ENCODE measurements at places on chromosomes 16 and 17.
A peak's percentile ranks its signal among the peaks of the same experiment; 100 is the strongest.

- DNase-seq = no peak
Measured at GRCh38 chr16:54030451-54030850, 256.1 kb downstream of the IRX3 start.

DNA sequence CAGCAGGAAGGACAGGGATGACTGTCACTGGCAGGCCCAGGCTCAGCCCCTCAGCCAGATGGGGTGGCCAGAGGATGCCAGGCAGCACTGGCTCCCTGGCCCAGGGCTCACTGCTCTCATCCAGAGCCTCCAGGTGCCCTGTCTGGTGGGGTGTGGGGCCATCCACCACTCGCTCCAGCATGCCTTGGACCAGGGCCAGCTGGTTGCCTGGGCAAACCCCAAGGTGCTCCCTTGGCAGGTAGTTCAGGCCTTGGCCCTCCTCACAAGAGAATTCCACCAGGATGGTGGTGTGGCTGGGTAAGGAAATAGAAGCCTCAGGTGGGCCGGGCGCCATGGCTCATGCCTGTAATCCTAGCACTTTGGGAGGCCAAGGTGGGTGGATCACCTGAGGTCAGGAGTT, 29.4 kb downstream of the LGALS9 start:
- no peak for DNase-seq

DNA sequence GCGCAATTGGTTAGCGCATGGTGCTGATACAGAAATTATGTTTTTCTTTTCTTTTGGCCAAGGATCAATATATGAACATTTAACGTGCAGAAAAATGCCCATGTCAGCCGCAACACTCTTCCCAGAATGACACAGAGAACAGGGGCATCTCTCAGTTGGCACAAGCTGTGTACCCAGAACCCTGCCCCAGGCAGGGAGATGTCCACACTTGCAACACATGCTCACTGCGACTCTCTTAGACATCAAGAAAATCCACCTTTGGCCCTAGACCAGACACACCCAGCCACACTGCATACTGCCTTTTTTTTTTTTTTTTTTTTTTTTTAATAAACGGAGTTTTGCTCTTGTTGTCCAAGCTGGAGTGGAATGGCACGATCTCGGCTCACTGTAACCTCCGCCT, 17.0 kb downstream of the PITPNA start:
- no peak for DNase-seq

DNA sequence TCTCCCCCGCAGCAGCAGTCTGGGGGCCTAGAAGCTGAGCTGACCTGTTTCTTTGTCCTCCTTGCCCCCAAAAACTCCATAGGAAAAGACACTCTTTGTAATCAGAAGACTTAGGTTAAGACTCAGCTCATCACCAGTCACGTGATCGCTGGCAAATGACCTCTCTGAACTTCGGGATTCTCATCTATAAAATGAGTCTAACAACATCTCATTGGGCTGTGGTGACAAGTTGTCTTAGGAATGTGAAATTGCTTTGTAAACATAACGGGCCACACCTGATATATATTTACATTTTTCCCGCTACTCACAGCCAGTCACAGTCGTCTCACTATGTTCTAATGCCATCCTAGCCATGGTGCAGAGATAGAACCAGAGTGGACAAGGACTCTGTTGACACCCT, 86.0 kb upstream of the LHX1 start:
- DNase-seq = no peak

- DNase-seq = no peak
Measured at GRCh38 chr16:85017151-85017550, 5.8 kb upstream of the ZDHHC7 start.

DNA sequence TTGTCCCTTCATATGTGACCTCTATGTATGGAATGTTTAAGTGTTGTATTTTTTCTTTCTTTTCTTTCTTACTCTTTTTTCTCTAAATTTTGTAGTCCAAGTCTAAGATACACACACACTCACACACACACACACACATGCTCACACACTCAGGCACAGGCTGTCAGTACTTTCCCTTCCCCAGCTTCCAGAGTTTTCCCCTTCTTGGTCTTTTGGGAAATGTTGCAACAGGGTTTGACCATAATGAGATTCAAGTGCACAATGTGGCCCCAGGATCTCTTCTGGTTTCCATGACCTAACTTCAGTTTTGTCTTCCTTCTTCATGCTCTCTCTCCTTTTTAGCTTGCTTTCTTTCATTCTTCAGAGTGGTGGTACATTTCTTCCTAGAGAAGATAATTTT, 289.8 kb upstream of the FOXF1 start:
- DNase-seq = no peak

- no peak for DNase-seq
Measured at GRCh38 chr16:20707461-20707860, 10.0 kb upstream of the ACSM1 start.

DNA sequence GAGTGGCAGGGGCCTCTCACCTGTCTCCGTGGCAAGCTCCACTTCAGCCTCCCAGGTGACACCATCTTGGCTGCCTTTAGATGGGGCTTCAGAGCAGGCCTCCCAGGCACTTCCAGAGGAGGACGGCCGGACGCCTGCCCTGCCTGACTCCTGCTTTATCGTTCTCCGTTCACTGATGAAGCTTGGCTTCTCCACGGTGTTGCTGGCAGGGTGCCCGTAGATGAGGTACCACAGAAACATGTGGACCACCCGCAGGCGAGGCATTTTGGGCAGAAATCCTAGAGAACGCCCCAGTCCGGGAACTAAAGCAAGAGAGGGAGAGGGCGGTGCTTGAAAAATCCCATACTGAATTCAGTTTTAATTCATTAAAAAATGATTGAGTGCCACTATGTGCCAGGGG, 54.5 kb downstream of the GTF3C1 start:
- no peak for DNase-seq

- no peak for DNase-seq
Measured at GRCh38 chr17:71304498-71305158, 816.2 kb upstream of the SOX9 start.

DNA sequence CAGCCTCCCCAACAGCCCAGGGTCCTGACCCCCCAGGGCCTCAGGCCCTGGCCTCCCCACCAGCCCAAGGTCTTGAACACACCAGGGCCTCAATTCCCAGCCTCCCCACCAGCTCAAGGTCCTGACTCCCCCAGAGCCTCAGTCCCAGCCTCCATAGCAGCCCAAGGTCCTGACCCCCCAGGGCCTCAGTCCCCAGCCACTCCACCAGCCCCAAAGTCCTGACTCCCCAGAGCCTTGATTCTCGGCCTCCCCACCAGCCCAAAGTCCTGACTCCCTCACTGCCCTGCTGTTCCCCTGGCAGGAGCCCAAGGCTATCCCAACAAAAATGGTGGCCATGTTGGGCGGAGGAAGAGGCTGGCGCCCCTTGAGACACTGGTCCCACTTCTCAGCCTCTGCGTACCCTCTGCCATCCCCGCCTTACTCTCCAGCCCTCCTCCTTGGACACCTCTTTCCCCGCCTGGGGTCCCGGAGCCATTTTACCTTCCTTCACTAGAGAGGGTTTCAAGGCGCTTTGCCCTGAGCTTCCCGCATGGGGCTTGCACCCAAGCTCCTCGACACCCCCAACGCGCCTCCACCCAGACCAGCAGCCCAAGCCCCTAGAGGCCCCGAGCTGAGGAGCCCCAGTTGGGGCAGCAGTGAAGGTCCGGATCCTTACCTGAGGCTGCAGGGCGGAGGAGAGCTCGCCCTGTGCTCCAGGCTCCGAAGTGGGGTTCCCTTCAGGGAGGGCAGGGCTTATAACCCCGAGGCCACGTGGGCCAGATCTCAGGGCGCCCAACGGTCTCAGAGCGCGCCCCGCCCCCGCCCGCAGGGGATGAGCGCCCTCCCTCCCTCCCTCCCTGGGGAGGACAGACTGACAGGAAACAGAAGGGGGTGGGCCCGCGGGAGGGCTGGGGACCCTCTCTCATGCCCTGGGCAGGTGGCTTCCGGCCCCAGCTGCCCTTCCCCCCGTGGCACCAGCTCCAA, 3.5 kb upstream of the TSPOAP1 start:
- peak; percentile 96 for DNase-seq

DNA sequence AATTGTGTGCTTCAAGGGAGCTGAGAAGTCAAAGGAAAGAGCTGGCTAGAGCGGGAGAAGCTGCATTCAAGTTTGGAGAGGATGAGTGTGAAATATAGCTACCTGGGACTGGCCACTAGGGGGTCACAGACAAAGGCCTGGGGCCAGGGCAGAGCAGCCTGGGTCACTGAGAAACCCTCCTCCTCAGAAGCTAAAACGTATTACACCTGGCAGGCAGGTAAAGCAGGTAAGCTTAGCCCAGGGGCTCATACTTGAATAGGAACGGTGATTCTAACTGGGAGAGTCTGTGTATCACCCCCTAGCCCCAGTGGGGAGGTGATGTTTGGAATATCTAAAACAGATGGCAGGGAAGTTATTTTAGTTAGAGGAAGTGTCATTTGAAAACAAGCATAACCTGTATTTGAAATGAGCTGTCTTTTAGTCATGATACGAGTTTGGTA, 6.8 kb downstream of the KRT37 start:
- no peak for DNase-seq

DNA sequence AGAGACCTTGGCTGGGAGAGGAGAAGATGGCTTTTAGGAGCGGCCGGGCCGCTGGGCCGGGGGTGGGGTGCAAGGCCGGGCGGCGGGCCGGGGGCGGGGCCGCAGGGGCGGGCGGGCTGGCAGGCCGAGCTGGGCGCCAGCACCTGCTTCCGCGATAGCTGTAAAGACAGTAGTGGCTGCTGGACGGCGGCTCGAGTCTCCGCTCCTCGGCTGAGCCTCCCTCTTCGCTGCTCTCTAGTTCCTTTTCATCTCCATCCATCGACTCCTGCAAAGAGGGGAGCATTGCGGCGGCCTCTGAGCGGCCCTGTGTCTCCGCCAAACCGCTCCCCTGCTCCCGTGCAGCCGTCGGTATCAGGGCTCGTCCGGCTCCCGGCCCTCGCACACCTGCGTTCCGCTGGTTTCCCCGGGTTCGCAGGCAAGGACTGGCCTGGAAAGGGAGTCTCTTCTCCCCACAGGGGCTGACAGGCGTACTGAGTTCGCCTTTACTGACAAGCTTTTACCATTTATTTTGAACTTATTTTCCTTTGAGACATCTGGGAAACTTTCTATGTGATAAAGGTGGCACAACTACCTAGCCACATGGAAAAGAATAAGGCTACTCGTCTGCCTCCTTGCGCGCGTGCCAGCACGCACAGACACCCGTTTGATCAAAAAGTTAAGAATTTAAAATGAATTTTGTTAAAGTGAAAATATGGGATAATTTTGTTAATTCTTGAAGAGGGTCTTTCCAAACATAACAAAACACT, at the start of gene C17orf75:
Gene C17orf75 (minus strand): TSS at position 317 of the 746 bp plus-strand sequence. CDS start 34 bp downstream, at position 283.
- peak; percentile 76 for DNase-seq

DNA sequence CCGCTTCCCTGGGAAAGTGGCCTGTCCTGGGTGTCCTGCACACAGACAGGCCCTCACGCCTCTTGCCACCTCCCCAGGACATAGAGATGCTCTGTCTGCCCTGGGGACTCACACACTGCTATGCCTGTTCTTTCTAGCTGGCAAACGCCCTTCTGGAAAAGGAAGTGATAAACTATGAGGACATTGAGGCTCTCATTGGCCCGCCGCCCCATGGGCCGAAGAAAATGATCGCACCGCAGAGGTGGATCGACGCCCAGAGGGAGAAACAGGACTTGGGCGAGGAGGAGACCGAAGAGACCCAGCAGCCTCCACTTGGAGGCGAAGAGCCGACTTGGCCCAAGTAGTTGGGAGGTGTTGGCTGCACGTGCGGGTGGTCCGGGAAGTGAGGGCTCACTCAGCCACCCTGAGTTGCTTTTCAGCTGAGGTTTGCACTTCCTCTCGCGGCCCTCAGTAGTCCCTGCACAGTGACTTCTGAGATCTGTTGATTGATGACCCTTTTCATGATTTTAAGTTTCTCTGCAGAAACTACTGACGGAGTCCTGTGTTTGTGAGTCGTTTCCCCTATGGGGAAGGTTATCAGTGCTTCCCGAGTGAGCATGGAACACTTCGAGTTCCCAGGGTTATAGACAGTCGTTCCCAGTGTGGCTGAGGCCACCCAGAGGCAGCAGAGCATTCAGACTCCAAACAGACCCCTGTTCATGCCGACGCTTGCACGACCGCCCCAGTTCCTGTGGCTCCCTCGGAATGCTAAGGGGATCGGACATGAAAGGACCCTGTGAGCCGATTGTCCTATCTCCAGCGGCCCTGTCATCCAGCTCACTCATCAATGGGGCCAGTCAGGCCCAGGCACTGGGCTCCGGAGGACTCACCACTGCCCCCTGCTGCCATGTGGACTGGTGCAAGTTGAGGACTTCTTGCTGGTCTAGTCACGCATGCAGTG, 3.5 kb upstream of the RPL13 start:
- DNase-seq = peak; percentile 76

GRCh38 chr16:65910291-65910690, 456.2 kb upstream of the CDH5 start:
- no peak for DNase-seq

- no peak for DNase-seq
Measured at GRCh38 chr17:28177351-28177750, 134.9 kb downstream of the NLK start.

DNA sequence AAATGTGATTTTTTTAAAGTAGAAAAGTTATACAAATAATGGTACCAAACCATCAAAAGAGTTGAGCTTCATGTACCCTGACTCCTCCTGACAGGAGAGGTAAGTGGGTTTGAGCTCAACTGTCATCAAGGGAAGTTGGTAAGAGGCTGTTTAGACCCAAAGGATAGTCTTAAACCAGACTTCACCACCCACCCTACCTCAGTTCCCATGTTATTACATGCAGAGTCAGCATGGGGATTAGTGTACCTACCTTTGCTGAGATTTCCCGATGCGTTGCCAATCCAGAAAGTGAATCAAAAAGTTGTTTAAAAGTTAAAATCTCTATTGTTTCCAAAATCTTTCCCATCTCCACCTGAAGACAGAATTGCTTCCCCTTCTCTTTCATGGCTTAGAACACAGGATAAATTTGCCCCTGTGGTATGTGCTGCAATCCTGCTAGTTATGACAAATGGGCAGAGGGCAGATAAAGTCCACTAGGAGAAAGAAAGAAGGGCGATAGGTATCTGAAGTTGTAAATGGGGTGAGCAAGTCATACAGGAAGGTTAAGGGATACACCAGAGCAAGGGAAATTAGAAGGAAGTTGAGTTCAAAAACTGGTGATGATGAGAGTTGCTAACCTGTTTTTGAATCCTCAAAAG, 72.8 kb downstream of the NEUROD2 start:
- DNase-seq = no peak

- no peak for DNase-seq
Measured at GRCh38 chr16:64481497-64481896, 640.4 kb downstream of the CDH11 start.

DNA sequence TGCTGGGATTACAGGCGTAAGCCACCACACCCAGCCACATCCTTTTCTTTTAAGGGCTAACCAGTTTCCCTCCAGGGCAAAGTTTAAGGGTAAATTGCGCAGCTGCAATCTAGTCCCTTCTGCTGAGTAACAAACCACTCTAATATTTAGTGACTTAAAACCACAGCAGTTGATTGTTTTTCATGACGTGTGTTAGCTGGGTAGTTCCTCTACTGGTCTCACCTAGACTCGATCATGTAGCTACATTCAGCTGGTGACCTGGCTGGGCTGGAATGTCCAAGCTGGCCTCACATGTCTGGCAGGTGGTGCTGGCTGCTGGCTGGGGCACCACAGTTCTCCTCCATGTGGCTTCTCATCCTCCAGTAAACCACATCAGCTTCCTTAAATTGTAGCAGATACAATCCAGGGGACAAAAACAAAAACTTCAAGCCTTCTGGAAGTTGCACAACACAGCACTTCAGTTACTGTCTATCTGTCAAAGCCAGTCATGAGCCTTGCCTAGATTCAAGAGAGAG, 75.5 kb downstream of the GPRC5B start:
- no peak for DNase-seq
